Endodermal cell (in vitro differentiated cells): ENCODE measurements at places on chromosomes 3 and 15. TPM values are rescaled to one million over a fixed set of nuclear protein-coding genes. Genes with fewer than 3 reads are reported as not detected.

DMXL2 gene
- 20.8 and 21.5 TPM in 2 replicates for total RNA-seq

SLC9A9 gene
- total RNA-seq = 1.3 to 1.5 TPM (median 1.3 TPM) in 3 replicates

DNA sequence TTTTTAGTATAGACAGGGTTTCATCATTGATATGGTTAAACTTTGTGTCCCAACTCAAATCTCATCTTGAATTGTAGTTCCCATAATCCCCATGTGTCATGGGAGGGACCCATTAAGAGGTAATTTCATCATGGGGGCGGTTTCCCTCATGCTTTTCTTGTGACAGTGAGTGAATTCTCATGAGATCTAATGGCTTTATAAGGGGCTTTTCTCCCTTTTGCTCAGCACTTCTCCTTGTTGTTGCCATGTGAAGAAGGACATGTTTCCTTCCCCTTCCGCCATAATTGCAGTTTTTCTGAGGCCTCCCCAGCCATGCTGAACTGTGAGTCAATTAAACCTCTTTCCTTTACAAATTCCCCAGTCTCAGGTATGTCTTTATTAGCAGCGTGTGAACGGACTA, 20.2 kb upstream of the ZNF710 start:
- DNase-seq = no peak

DNA sequence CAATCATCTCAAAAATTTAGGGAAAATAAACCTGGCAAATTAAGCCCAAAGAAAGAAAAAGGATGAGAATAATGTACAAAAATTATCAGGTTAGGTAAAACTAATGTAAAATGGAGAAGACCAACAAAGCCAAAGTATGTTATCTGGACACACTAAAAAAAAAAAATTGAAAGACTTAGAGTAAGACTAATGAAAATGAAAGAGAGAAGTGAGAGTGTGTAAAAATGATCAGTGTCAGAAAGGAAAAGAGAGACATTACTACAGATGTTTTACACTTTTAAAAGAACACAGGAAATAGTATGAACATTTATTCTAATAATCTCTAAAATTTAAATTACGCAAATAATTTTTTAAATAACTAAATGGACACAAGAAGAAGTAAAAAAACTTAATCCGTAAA, 573.3 kb upstream of the NR2F2 start:
- DNase-seq = no peak

- no peak for DNase-seq
Observed at GRCh38 chr3:80157546-80157945, 389.7 kb upstream of the ROBO1 start.

DNA sequence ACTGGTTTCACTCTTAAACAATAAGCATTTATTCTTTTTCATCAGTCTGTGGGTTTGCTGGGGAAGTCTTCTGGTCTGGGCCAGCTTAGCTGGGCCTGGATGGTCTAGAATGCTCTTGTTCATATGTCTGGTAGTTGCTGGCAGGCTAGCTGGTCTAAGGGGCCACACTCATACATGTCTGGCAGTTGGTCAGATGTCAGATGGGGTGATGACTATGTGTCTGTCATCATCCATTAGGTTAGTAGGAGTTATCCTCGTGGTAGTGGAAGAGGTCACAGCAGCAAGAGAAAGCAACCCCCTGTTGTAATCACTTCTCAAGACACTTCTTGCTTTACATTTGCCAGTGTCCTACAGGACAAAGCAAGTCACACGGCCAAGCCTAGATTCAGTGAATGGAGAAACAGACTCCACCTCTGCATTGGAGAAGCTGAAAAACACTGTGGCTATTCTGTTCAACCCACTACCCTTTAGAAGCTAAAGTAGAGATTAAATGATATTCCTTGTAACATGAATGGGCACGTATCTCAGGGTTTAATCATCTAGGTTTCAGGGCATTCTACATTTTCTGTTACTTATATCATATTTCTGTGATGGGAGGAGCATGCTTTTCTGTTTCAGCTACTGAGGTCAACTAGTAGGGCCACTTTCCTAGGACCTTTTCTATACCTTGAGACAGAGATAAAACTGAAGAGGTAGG, 5.5 kb upstream of the ARID3B start:
- DNase-seq = no peak

GRCh38 chr3:127588806-127589577, 1.5 kb downstream of the TPRA1 start:
- peak; percentile 64 for DNase-seq

GRCh38 chr3:25582242-25582641, 82.5 kb downstream of the TOP2B start:
- DNase-seq = peak; percentile 67

GRCh38 chr3:18189282-18190050, 235.7 kb downstream of the SATB1 start:
- no peak for DNase-seq

GRCh38 chr15:71679793-71680353, 130.5 kb upstream of the NR2E3 start:
- DNase-seq = peak; percentile 53

- no peak for DNase-seq
Observed at GRCh38 chr3:87318617-87319021, 42.2 kb upstream of the POU1F1 start.

- no peak for DNase-seq
Observed at GRCh38 chr15:83164771-83165404, 42.7 kb downstream of the HDGFL3 start.
